ENCODE measurements at places on chromosomes 4 and X.

GRCh38 chr4:127118681-127119080, 514.1 kb upstream of the INTU start:
- no peak for DNase-seq

GRCh38 chr4:73948990-73949706, 32.7 kb downstream of the PF4 start:
- DNase-seq = no peak

- DNase-seq = no peak
These were observed 20.6 kb upstream of the IRAK1 start for GRCh38 chrX:154040307-154040756.

DNA sequence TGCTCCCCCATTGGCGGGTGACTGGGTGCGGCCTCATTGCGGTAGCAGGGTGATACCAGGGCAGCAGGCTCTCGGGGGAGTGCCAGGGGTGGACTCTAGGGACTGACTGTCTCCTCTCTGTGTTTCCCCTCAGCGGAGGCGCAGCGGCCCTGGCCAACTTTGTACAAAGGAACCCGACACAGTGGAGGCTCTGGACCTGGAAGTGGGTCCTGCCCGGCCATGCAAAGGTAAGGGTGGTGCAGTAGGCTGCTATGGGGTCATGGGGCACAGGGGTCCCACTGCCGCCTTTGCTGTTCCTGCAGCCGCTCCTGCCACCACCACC, 16.3 kb downstream of the SULT1B1 start:
- no peak for DNase-seq

GRCh38 chrX:68175562-68175961, 257.7 kb downstream of the OPHN1 start:
- DNase-seq = no peak

- peak; percentile 46 for DNase-seq
These were observed 43.0 kb downstream of the ENPEP start for GRCh38 chr4:110518889-110519490.

DNA sequence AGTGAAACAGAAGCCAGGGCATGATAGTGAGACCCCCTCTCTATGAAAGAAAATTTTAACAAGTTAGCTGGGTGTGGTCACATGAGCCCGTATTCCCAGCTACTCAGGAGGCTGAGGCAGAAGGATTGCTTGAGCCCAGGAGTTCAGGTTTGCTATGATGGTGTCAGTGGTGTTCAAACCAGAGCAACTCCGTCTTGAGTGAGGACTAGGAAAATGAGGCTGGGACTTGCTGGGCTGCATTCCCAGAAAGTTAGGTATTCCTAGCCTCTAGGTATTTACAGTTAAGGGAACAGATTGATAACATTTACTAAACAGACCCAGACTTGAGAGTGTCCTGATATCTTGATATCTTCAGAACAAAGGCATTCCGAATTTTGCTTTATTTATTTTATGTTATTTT, 37.0 kb upstream of the NOCT start:
- no peak for DNase-seq

GRCh38 chr4:81627590-81627989, 155.9 kb upstream of the RASGEF1B start:
- DNase-seq = no peak

GRCh38 chrX:8879750-8880149, 78.6 kb upstream of the FAM9A start:
- no peak for DNase-seq

- DNase-seq = no peak
These were observed 19.7 kb upstream of the BBS12 start for GRCh38 chr4:122712782-122713181.

DNA sequence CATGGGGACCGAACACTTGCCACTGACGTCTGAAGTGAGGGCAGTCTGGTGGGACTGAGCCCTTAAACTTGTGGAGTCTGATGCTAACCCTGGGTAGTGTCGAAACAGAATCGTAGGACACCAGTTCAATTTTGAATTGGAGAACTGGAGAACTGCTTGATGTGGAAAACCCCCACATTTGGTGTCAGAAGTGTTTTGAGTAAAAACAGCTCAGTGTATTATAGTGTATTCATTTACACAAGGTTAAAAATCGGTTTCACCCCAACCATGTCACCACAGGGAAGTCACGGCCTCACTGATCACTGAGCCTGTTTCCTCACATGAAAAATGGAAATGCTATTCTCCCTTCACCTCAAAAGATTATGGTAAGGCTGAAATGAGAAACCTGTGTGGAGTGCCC, 21.9 kb downstream of the PIN4 start:
- no peak for DNase-seq

GRCh38 chr4:8194306-8195242, 4.5 kb upstream of the SH3TC1 start:
- no peak for DNase-seq

- DNase-seq = peak; percentile 33
These were observed 433 bp upstream of the ADH6 start for GRCh38 chr4:99219479-99219878.

GRCh38 chrX:23944234-23944633, 36.4 kb downstream of the CXorf58 start:
- no peak for DNase-seq

GRCh38 chrX:136608295-136608933, 39.5 kb upstream of the CD40LG start:
- no peak for DNase-seq

DNA sequence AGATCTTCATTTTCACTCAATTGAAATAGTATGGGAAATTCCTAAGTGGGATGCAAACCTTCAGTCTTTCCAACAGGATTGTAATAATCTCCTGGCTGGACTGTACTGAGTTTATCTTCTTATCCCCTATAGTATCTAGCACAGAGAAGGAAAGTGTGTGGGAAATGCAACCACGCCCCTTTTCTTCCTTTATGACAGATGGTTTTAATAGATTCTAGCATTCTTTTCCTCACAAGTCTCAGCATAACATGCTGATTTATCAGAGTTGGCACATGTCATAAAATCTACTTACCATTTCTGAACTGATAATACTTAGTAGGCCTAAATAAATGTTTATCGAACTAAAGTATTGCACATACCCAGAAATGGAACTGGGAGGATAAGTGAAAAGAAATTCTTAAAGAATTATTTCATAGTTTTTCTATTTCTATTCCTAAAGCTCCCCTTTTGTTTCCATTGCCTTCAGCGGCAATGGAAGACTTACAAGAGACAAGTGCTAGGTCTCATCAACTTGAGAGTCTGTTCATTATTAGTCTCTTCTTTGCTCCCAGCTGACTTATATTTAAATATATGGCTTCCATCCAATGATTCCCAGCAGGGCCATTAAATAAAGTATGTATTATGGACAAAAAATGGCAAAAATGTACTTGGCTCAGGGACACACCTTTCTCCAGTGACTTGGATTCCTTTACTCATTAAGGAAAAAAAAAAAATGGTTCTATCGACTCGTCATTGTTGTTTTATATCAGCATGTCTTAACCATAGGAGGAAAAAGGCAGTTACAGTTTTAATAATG, 484.5 kb downstream of the IL1RAPL1 start:
- no peak for DNase-seq

DNA sequence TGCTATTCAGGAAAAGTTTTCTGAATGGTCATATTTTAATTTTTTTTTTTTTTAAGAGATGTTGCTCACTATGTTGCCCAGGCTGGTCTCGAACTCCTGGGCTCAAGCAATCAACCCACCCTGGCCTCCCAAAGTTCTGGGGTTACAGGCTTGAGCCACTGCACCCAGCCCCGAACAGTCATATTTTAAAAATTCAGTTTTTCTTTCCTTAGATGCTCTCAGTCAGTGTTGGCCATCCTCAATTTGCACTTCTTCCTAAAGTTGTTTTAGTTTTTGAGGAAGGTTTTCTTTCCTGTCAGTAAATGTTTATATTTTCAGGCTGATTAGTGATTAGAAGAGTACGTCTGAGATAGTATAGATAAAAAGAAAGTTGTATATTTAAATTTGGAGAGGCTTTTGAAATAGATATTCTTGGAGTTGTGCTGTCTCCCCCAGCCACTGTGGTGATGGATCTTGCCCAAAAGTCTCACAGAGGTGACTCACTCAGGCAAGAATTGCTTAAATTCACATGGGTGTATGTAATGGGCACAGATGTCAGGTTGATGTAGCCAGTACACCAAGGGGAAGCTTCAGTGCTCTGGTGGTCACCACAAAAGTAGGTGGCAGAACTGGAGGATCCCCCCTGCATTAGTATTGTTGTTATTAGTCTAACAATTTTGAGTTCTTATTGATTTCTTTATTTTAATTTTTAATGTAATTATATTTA, 72.2 kb upstream of the ELOVL6 start:
- no peak for DNase-seq

DNA sequence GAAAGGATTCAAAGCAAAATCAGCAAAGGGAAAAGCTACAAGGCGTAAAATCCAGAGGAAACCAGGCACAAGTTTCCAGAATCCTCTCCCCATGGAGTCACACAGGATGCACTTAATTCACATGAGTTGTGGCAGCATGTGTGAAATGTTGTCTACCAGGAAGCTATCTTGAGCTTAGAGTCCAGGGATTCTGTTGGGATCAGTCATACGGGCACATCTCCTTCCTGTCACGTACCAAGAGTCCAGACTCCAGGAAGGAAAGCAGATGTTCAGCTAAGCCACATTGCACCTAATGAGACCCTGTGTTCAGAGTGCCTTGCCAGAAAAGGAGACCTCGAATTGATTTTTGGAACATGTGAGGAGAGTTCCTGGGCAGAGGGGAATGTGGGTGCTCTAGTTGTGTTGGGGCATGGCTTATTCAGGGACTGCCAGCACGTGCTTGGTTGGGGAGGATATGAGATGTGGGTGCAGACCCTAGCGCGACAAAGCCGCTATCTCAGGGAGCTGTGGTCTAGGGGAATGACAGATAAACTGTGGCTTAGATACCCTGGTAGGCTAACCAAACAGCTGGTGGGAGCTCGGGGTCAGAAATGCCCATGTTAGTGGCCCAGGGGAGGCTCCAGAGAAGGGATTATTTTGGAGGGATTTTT, 70.0 kb downstream of the EVC start:
- no peak for DNase-seq

DNA sequence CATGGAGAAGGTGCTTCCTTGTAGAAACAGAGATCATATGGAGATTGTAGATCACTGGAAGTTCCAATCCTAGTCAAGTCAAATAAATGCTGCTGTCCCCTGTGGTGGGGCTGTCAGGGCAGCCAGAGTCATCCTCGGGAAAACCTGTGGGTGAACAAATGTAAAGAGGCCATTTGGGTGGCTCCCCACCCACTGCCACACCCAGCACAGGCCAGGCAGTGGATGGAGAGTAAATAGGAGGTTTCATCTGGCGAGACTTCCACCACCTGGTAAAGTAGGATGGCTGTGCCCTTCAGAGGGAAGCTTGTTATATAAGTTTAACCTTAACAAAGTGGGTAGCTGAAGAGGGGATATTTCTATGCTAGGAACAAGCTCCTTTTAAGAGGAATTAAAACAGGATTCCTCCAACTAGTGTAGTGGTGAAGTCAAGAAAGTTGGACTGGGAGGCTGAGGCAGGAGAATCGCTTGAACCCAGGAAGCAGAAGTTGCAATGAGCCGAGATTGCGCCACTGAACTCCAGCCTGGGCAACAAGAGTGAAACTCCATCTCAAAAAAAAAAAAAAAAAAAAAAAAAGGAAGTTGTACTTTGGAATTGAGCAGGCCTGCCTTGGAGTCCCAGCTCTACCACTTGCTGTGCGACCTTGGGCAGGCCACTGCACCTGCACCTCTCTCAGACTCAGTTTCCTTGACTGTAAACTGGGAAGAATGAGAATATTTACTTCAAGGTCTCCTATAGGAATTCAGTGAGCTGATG, 273.7 kb downstream of the PTTG2 start:
- DNase-seq = no peak

DNA sequence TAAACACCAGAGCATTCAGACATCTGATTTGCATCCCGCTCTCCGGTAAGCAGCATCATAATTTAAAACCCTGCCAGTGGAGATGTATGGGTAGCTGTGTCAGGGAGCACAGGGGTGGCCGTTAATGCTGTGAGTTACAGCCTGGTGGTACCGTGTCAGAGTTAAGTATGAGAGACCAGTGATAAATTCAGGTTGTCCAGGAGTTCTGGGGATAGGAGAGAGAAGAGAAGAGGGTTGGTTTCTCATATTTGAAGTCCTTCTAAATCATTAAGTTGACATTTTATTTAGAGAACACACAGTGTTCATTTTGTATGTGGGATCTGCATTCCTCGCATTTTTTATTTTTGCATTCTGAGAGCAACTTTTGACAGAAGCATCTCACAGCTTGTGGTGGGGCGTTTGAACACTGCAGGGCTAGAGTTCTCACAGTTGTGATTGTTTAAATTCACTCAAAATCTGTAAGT, 157.6 kb downstream of the DCLK2 start:
- no peak for DNase-seq

DNA sequence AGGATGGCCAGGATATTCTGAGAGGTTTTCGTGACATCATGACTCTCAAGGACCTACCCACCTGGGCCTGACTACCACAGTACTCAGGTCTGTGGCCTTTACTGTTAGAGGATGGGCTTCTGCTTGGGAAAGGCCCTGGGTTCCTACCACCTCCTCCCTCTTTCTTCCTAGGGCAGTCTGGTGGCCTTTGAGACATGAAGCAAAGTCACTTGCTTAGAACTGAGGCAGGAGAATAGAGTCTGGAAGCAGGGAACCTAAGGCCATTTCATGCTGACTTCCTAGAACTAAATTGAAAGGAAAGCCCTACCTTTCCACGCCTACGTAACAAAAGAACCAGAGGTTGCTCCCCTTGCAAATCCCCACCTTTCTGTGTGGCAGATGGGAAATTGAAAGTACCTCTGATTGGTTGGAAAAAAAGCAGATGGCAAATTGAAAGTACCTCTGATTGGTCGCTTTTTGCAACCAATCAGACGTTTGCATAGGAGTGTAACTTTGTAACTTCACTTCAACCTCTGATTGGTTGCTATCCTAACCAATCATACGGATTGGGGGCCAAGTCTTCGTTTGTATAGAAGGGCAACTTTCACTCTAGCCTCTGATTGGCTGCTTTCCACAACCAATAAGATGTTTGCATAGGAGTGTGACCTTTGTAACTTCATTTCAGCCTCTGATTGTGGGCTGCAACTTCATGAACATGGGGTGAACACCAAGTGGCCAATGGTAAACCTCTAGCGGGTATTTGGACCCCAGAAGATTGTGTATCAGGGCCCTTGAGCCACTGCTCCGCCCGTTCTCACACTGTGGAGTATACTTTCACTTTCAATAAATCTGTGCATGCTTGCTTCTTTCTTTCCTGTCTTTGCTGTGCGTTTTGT, 9.9 kb upstream of the AKAP14 start:
- no peak for DNase-seq

- DNase-seq = no peak
These were observed 2.6 kb upstream of the HMX1 start for GRCh38 chr4:8874003-8874895.
